ENCODE measurements at places on chromosomes 2 and 18. TPM values are rescaled to one million over a fixed set of nuclear protein-coding genes. Genes with fewer than 3 reads are reported as not detected.

Gene MARCO
- total RNA-seq = under 0.01 TPM

GRCh38 chr2:152508446-152508845 lies 173.5 kb downstream of the FMNL2 start:
- no peak for DNase-seq

Gene RNF152
- 0.27 TPM for total RNA-seq

DNA sequence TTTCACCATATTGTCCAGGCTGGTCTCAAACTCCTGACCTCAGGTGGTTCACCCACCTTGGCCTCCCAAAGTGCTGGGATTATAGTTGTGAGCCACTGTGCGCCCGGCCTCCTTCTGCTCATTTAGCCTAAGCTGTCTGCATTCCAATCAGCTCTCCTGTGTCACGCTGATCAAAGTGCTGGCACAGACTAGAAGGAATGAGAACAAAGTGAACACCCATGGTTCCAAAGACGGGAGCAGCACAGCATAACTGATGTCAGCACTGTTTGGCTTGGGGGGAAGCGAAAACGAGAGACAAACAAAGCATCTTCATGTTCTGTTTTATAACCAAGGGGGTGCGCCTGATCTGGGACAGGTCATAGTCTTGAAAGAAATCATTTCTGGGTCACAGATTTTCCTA lies 43.3 kb downstream of the DIPK1C start:
- no peak for DNase-seq

Gene SCN1A
- total RNA-seq = under 0.01 TPM

Gene IL18R1
- 1.3 TPM for total RNA-seq

Gene NFATC1
- total RNA-seq = 49.3 TPM

Gene PARD3B
- total RNA-seq = 2.7 TPM

GRCh38 chr2:11680182-11680900 lies 10.3 kb upstream of the NTSR2 start:
- no peak for DNase-seq

Gene FSHR
- under 0.01 TPM for total RNA-seq

- DNase-seq = no peak
Observed at GRCh38 chr18:63083020-63083531, 236.5 kb downstream of the BCL2 start.

Data from hematopoietic multipotent progenitor cell (in vitro differentiated cells).